B cell (primary cell): ENCODE measurements at places on chromosomes 1 and 21. TPM values are rescaled to one million over a fixed set of nuclear protein-coding genes. Genes with fewer than 3 reads are reported as not detected.

DNA sequence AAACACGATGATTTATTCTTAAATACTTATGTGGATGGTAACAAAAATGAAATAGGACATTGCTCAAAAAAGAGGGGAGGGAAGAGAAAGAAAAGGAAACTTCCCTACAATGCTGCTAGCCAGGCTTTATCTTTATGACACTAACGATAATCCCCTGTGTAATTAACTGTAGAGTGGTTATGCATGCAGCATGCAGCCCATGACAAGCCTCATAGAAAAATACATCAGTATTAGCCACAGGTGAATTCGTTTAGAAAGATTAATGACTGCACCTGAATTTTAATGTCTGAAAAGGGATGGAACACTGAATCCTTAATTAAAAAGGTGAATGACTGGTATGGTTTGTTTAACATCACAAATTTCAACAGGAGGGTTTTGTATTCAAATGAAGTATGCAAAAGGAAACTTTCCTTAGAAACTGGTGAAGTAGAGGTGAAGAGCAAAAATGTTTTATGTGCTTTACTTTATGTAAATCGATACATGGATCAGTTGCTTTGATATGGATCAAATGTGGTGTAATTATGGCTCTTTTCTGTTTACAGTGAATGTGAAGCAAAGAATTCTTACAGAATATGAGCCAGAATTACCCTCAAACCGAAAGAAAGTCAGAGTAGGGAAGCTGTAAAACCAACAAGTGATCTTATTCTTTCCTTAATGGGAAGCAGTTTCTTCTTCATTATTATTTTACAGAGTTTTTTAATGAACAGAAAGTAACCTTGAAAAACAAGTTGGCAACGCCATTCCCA, 569.6 kb upstream of the ADGRL2 start:
- no peak overlapping the region for H3K4me3 ChIP-seq
- H3K36me3 ChIP-seq, result no peaks in the 10 kb centered on the region
- no peaks in the 10 kb centered on the region for H3K4me1 ChIP-seq
- DNase-seq, result no peak
- H3K27ac ChIP-seq, result no peak overlapping the region

DNA sequence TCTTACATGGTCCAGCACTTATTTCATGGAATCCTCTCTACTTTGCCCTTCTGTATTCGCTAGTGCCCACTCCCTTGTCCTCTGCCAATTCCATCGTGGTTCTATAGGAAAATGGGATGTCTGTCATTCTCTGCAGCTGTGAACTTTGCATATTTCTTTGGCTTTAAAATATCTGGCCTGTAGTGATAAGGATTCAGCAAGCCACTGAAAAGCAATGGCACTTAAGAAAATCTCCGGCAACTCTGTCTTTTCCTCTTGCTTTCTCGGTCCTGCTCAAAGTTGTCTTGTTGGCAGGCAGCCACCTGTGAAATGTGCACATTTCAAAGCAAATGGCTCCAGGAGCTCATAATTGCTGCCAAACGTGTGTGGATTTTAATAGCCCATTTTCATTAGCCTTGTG, 91.8 kb downstream of the CHD1L start:
- no peak for DNase-seq
- no peaks in the 10 kb centered on the region for H3K36me3 ChIP-seq
- no peaks in the 10 kb centered on the region for H3K27me3 ChIP-seq

The SIK1 gene
- 81.1 and 97.7 TPM in 2 replicates for total RNA-seq

DNA sequence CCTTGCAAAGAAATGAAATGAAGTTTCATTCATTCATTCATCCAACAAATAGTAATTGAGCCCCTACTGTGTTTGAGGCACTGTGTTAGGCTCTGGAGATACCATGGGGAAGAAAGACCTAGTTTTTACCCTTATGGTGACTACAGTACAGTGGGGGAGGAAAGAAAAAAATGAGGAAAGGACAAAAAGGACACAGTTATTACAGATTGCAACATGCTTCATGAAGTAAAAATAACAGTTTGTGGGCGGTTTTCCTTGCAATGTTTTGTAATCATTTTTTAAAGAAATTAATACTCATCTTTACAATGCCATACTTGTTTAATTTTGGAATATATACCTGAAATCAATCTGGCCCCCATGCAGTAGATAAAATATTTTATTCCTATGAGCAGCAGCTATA, 120.3 kb downstream of the TM2D1 start:
- H3K4me3 ChIP-seq, result no peak overlapping the region
- no peaks in the 10 kb centered on the region for H3K27me3 ChIP-seq
- no peak overlapping the region for H3K27ac ChIP-seq
- H3K36me3 ChIP-seq, result no peaks in the 10 kb centered on the region
- H3K4me1 ChIP-seq, result no peaks in the 10 kb centered on the region
- no peak for DNase-seq

The ASAP3 gene
- total RNA-seq, result 10.4 and 11.0 TPM in 2 replicates

The LRRC3 gene
- total RNA-seq, result 3.3 and 3.8 TPM in 2 replicates

GRCh38 chr1:182917378-182917777, 35.6 kb downstream of the SHCBP1L start:
- no peak overlapping the region for H3K4me3 ChIP-seq
- no peaks in the 10 kb centered on the region for H3K36me3 ChIP-seq
- no peak for DNase-seq

GRCh38 chr1:185249563-185249962, 67.5 kb downstream of the IVNS1ABP start:
- no peaks in the 10 kb centered on the region for H3K27me3 ChIP-seq
- no peak overlapping the region for H3K4me3 ChIP-seq
- DNase-seq, result no peak
- H3K36me3 ChIP-seq, result no peaks in the 10 kb centered on the region
- no peak overlapping the region for H3K27ac ChIP-seq

The TEKT2 gene
- total RNA-seq, result not detected in 2 replicates

The CDA gene
- total RNA-seq, result not detected in 2 replicates

DNA sequence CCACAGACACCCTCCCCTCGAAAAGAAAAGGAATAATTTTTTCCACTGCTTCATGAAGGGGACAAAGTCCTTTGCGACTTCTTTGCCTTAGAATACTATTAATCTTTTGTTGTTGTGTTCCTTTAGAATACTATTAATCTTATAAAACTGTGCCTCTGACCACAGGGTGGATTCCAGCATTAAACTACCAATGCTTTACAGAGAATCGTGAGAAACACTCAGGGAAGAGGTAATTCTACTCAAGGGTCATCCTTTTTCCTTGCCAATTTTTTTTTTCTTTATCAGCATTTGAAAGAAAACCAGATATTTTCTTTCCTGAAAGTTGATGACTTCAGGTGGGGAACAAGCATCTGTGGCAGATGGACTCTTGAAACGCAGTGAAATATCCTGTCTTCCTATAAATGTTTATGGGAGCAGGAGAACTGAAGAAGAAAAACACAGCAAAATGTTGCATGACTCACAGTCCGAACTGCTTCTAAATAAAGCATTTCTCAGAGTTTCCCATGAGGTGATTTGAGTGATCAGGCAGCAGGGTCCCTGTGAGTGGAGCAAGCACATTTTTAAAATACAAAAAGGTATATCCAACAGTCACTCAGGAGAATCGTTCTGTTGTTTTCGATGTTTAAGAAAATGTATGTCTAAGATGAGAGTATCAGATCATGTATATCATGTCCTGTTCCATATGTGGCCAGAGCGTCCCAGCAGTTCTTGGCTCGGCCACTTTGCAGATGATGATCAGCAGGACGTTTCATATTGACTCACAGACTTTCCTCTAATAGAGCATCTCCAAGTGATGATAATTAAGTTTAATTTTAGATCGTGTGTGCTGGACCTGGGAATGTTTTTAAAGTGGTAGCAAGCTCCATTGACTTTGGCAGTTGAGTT, 154.2 kb upstream of the RUNX1 start:
- H3K27me3 ChIP-seq, result no peaks in the 10 kb centered on the region
- peaks cover 29% of the 10 kb centered on the region for H3K4me1 ChIP-seq
- no peak for DNase-seq
- H3K4me3 ChIP-seq, result no peak overlapping the region
- H3K36me3 ChIP-seq, result no peaks in the 10 kb centered on the region

DNA sequence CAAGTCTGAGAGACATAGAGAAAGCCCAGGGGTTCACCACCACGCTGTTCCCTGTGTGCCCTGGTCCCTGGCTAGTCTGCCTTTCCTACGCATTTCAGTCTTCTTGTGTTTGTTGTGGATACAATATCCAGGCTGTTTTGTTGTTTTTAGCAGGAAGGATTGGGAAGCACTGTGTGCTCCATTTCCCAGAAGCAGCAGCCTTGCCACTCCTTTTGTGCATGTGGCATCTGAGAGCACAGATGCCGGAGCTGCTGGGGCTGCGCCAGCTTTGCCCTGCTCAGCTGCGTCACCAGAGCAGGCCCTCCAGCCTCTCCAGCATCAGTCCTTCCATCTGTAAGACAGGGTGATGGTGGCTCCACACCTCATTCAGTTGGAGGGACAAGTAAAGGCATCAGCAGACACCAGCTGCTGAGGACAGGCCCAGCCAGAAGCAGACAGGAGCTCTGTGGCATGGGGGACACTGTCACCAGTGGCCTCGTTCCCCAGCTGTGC, 94.4 kb upstream of the COL6A1 start:
- peaks cover 24% of the 10 kb centered on the region for H3K4me1 ChIP-seq
- peak overlapping the region; percentile 34 for H3K27ac ChIP-seq
- no peak for DNase-seq
- H3K4me3 ChIP-seq, result no peak overlapping the region
- H3K36me3 ChIP-seq, result no peaks in the 10 kb centered on the region

DNA sequence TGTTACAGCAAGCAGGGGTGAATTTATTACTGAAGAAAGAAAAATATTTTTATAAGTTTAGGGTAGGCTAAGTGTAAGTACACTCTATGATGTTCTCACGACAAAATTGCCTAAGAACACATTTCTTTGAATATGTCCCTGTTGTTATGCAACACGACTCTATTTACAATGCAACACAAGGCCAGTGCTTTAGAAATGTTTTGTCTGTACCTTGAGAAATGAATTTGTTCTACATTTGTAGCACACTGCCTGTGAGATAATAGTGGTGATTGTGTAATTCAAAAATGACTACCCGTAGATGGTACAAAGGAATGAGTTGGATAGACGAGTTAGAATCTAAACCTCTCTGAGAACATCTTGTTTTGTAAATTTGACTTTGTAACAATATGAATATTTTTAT, 63.7 kb upstream of the IGSF5 start:
- no peak overlapping the region for H3K27ac ChIP-seq
- no peaks in the 10 kb centered on the region for H3K36me3 ChIP-seq
- no peaks in the 10 kb centered on the region for H3K4me1 ChIP-seq

The CDC7 gene
- 7.4 and 8.7 TPM in 2 replicates for total RNA-seq

The PLPP3 gene
- 2.9 and 3.4 TPM in 2 replicates for total RNA-seq

The SAMD13 gene
- 0.24 and 0.42 TPM in 2 replicates for total RNA-seq

DNA sequence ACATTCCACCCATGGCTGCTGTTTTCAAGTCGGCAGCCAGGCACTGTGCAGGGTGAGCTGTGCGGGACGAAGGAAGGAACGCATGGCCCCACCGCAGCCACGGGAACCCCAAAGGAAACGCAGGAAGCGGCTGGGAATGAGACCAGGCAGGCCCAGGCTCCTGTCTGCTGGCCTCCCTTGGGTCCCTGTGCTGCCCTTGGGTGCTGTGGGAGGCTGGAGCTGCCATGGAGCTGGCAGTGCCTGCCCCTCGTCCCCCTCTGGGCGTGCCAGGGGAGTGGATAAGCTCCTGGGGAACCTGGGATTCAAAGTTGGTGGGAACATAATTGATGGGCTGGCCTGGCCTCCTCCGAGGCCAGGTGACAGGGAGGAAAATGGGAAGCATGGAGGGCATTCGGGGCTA, 5.3 kb upstream of the KRTAP10-4 start:
- no peak overlapping the region for H3K27ac ChIP-seq
- no peak for DNase-seq
- no peak overlapping the region for H3K4me3 ChIP-seq
- H3K4me1 ChIP-seq, result peaks cover 12% of the 10 kb centered on the region
- no peaks in the 10 kb centered on the region for H3K36me3 ChIP-seq
- no peaks in the 10 kb centered on the region for H3K27me3 ChIP-seq

The NDUFV3 gene
- 29.7 and 30.8 TPM in 2 replicates for total RNA-seq

The NGF gene
- total RNA-seq, result not detected in 2 replicates

DNA sequence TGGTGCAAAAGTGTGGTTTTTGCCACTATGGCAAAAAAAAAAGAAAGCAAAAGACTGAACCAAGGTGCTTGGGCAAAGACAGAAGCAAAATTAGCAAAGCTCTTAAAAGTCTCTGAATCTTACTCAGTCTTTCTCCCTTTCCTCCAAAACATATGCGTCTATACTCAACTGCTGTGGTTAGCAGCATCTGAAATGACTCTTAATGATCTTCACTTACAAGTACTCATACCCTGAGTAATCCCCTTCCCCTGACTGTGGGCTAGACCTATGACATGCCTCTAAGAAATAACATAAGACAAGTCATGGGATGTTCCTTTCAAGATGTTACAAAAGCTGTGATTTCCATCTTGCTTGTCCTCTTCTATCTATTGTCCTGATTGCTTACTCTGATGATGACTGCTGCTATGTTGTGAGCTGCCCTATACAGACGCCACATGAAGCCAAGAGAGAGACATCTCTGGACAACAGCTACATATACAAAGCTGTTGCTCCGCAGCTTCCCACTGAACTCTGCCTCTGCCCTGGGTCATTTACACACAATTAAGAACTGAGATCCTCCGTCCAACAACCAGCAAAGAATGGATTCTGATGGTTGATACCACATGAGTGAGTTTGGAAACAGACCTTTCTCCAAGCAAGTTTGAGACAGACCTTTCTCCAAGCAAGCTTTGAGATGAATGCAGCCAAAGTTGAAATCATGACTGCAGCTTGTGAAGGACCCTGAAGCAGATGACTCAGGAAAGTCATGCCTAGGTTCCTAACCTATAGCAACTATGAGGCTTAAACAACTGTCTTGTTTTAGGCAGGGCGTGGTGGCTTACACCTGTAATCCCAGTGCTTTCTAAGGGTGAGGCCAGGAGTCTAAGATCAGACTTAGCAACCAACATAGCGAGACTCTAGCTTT, 55.2 kb downstream of the PUM1 start:
- peaks cover 3% of the 10 kb centered on the region for H3K36me3 ChIP-seq
- peak overlapping the region; percentile 20 for H3K27ac ChIP-seq
- no peaks in the 10 kb centered on the region for H3K27me3 ChIP-seq
- H3K4me1 ChIP-seq, result peaks cover 44% of the 10 kb centered on the region
- no peak overlapping the region for H3K4me3 ChIP-seq
- no peak for DNase-seq

The HTR6 gene
- not detected in 2 replicates for total RNA-seq

The OR6K2 gene
- total RNA-seq, result not detected in 2 replicates
